ENCODE measurements at places on chromosomes 5 and 9.

DNA sequence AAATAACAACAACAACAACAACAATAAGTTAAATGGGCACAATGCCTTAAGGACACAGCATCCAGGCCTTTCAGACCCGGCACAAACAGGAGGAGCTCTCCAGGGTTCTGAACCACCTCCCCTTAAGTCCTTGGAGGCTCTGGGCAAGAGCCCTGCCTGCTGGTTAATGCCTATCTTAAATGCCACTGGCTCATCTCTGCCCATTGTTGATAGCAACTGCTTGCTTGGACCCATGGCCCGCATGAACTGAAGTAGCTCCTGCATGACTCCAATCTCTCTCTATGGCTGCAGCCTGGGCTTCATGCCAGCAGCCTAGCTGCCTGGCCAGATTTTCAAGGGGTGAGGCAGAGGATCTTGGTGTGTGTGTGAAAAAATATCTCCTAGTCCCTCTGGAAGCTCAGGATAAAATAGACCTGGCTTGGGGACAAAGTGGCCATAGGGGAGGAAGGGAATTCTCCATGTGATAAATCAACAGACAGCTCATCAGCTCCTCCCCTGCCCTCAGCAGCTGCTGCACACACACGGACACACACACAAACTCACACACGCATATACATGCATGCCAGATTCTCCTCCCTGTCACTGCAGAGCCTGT lies 27.4 kb downstream of the FAM219A start:
- DNase-seq: peak; percentile 81

DNA sequence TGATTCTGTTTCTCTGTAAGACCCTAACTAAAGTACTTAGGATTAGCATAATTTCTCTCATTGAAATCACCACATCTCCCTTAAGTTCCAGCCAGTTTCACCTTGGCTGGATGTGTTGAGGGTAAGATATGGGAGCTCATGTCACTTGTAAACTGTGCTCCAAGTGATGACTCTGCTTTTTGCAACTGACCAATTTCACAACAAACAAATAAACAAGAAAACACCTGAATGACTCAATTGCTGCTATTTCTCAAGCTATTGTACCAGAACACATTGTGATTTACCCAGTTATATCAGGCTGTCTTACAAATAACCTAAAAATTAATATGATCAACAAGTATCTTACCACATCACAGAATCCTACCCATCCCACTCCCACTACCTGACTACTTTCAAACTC lies 379.1 kb upstream of the KIF2A start:
- no peak for DNase-seq

GRCh38 chr9:81720450-81721086 lies 31.2 kb upstream of the TLE1 start:
- no peak for DNase-seq

- no peak for DNase-seq
Measured at GRCh38 chr5:113514289-113514635, 768 bp downstream of the YTHDC2 start.

- DNase-seq: no peak
Measured at GRCh38 chr5:176814836-176815438, 4.6 kb downstream of the UNC5A start.

- no peak for DNase-seq
Measured at GRCh38 chr5:172895549-172895948, 61.5 kb downstream of the ERGIC1 start.

DNA sequence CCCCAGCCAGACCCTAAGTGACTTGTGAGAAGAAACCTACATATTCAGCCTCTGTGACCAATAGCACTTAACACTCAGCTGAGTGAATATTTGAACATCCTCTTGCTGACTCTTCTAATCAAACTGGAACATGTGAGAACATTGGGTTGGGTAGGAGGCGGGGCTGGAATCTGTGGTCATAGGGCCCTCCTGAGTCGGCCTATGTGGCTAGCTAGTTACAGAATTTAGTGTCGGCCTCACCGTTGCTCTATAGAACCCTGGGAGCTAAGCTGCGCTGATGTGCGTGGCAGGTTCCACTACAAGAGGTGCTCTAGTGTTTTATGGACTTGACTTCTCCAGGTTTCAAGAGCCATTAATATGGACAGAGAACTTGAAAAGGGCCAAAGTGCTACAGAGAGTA lies 138.8 kb downstream of the DROSHA start:
- no peak for DNase-seq

- DNase-seq: no peak
Measured at GRCh38 chr9:101778332-101778731, 39.9 kb upstream of the GRIN3A start.

DNA sequence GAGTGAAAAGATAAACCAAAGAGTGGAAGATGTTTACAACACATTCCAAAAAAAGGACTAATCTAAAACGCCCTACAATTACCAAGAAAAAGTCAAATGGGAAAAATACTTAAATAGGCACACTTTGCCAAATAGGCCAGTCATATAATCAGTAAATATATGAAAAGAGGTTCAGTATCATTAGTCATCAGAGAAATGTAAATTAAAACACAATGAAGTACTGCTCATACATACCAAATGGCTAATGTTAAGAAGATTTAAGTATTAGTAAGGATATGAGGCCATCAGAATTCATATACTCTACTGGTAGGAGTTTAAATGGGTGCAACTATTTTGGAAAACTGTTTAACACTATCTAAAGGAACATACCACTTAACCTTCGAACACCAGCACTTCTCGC lies 47.6 kb downstream of the ZDHHC21 start:
- DNase-seq: no peak

- no peak for DNase-seq
Measured at GRCh38 chr9:14741369-14741768, 18.8 kb upstream of the CER1 start.
